ENCODE measurements at places on chromosomes 7 and 10.

GRCh38 chr7:16046041-16046440 is 359.6 kb upstream of the MEOX2 start:
- DNase-seq, result no peak

DNA sequence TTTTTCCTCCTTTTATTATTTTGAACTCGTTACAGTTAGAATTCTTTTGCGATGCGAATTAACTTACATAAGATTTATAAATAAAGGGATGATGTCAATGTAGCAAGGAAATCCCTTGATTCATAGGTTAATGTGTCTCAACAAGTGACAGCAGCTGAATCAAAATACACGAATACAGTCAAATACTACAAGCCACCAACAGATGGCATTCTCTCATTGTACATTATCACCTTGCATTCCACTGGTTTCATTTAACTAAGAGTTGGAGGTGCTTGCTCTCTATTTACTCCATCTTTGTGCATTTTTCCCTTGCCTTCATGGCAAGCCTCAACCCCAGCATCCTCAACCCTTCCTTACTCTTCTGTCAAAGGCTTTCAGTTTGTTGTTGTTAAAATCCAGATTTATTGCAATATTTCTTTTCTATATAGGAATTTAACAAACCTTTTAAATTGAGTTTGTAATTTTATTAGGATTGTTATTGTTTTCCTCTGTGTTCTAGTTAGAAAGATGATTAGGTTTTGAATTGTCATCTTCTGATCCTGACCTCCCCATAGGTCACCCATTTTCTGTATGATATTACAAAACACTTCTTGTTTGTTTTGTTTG is 78.3 kb downstream of the SLC25A40 start:
- DNase-seq, result no peak

DNA sequence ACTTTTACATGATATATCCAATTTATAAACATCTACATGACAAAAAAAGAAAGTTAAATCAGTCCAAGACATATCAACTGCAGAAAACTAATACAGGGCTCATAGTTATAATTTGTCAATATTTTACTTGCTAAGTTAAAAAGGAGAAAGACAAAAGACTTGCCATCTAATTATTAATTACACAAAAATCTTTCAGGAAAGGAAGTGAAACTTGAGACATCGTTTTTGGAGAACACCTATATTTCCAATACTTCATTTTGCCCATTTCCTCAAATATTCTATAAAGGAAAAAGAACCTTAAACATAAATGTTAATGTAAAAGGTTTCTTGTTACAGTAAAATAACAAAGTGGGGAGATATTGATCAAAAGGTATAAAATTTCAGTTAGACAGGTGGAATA is 148.7 kb downstream of the CACNA2D1 start:
- DNase-seq, result no peak

DNA sequence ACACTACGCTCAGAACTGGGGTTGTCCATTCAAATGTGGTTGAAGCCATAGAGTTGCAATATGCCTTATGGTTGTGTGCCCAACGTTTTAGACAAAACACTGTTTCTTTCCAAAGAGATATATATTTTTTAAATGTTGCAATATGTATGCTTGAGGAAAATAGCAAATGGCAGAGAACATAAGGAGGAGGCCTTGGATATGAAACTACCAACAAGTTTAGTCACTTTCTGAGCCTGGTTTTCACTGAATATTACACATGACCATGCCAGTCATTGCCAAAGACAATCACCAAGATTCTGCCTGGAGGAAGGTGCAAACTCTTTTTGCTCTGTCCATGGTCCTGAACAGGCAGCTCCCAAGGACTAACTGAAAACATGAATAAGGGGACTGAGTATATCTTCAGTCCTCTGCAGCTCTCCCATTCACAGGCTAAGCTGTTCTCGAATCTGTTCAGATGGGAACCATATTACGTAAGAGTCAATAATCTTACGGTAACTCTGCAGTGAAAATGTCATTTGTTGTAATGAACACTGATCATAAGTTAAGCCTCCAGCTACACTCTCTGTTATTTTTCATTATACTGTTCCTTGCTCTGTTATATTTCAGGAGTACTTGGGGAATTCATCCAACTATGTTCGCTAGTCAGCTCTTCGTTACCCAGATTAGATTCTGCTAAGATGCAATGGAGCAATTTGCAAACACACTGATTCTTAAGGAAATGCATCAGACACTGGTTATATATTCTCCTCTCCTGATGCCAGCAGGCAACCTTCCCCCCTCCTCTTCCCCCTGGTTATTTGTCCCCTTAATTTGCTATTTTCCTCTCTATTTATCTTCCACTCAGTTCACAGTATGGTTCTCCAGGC is 90.7 kb upstream of the C1QL3 start:
- DNase-seq, result no peak

DNA sequence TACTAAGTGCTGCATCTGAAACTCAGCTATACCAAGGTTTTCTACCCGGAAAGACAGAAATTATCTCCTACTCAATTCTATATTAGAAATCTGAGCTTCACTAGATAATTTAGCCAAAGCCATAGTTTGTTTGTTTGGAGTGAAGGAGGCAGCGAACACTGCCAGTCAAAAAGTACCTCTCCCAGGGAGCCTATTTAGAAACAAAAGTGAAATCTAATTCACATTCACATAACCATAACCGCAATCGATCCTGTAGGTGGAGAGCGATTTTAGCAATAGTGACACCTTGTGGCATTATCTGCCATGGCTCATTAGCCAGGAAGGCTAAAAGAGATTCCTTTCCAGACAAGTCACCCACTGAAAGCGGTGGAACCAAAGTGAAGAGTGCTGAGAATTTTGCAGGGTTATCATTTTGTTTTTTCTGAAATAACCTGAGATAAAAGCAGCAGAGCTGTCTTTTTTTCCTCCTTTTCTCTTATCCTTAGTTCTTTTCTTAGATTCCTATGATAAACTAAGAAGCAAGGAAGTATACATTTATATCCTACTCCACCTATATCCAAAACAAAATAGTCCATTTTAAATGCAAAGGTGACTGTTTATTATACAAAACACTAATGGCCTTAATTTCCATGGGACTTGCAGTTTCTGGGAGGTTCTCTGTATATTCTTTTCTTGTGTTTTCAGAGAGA is 83.7 kb upstream of the BET1 start:
- peak; percentile 18 for DNase-seq

- DNase-seq, result no peak
Observed at GRCh38 chr10:6423413-6424170, 156.5 kb downstream of the PRKCQ start.
